ENCODE measurements at places on chromosomes 1 and 21.

- DNase-seq = no peak
Observed at GRCh38 chr1:26827106-26827604, 667 bp downstream of the ZDHHC18 start.

GRCh38 chr1:71850936-71851335 lies 431.4 kb downstream of the NEGR1 start:
- DNase-seq = no peak

DNA sequence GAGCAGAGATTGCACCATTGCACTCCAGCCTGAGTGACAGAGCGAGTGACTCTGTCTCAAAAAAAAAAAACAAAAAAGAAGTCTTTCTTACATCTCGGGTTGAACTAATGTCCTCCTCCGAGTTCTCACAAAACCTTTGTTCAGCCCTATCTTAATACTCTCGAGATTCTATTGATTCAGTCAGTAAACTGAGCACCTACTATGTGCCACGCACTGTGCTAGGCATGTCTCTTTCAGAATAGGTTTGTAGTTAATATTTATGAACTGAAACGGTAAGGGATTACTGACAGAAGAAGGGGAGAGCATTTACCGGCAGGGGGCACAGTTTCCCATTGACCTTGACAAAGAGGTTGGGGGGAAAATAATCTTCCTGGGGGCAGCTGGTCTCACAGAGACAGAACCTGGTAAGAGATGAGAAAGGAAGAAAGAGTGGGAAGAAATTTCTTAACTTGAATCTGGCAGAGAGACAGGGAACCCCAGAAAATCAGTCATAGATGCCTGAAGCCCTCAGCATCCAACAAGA lies 3.4 kb downstream of the PIAS3 start:
- no peak for DNase-seq

DNA sequence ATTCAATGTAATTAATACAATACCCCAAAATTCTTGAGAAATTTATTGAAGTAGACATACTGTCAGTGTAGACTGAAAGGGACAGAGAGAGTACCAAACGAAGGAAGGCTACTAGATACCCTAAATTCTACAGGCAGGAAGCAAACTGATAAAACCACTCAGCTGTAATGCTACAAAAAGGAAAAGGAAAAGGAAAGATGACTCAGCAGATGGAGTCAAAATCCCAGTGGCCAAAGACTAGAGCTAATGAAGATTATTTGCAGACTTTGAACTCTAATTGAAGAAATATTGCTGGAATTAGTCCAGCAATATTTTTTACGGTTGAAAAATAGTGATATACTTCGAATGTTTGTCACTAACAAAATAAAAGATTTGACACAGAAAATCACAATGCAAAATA lies 671.9 kb downstream of the BRINP3 start:
- no peak for DNase-seq

DNA sequence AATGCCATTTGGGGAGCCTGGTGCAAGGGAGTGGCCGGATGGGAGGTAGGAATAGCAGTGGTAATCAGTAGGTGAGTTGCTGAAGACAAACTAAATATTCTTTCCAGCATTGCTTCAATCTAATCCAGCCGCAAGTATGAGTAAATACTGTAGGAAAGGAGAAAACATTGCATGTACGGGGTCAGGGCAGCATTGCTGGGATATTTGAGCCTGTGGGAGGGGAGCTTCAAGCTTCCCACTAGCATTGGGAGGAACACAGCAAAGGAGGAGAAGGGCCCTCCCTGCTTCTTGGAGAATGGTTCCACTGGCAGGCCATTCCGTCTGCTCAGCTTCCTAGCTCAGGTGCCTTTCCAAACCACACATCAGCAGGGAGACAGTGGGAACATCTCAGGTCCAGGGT lies 15.2 kb downstream of the CAPN2 start:
- DNase-seq = no peak

DNA sequence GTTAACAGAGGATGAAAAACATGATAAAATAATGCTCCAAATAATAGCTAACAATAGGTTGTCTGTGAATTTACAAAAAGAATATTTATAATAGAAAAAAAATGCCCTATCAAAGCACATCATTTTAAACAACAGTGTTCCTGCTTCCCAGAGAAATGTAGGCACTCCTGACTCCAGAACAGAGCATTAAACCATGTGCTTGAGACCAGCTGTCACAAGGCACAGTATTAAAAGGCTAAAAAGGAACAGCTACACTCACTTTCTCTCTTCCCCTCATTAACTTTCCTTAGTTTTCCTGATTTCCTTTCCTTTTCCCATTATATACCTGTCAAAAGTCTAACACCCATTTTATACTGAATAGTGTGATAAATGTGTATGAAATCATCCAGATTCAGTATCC lies 10.9 kb downstream of the VAV3 start:
- no peak for DNase-seq

- no peak for DNase-seq
Observed at GRCh38 chr1:190376044-190376443, 101.6 kb downstream of the BRINP3 start.

- no peak for DNase-seq
Observed at GRCh38 chr1:244436336-244437085, 15.2 kb downstream of the ADSS2 start.

DNA sequence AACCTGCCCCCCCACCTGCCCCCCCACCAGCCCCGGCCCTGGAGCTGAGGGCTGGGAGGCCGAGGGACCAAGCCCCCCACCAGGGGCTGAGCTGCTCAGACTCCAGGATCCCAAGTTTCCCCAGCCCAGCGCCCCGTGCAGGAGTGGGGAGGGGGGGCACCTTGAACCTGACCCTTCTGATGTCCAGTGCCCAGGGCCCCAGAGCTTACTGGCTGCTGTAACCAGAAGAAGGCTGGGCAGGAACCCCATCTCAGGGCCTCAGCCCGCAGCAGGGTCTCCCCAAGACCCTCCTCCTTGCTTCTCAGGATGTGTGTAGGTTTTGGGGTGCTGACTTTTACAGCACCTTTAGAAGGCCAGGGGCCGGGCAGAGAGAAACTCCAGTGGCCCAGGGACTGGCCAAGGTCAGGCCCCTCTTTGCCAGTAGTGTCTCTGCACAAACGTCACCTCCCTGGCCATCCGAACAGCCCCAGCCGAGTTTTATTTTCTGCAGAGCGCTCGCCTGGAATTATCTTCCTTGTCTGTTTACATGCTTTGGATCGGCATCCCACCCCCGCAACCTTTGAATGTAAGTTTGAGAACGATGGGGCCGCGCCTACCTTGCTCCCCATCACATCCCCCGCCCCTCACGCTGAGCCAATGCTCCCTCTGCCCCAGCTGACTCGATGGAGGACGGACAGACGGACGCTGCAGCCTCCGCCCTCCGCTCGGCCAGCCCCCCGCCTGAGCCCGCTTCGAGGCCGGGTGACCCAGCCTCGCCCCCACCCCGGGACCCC lies 70.1 kb upstream of the CASZ1 start:
- DNase-seq = no peak
